GM12891 (cell line): ENCODE measurements at places on chromosomes 7 and 10.

- DNase-seq: no peak
Observed at GRCh38 chr10:86389441-86390193, 23.0 kb upstream of the GRID1 start.

DNA sequence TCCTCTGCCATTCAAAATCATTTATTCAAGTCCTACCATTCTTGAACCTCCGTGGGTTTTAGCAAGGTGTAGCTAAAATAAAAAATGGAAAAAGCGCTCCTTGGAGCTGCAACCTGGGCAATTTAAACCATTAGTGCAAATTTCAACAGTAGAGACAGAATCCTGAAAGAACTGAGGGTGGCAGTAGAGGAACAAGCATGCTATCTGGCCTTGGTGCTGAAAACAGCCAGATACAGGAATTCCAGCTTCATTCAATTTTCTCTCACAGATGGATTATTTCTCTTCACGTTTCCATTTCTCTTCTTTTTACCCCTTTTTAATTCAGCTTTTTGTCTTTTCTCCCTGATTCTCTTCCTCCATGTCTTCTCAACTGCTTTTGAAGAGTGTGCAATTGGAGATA is 77.7 kb downstream of the OTUD1 start:
- DNase-seq: no peak

DNA sequence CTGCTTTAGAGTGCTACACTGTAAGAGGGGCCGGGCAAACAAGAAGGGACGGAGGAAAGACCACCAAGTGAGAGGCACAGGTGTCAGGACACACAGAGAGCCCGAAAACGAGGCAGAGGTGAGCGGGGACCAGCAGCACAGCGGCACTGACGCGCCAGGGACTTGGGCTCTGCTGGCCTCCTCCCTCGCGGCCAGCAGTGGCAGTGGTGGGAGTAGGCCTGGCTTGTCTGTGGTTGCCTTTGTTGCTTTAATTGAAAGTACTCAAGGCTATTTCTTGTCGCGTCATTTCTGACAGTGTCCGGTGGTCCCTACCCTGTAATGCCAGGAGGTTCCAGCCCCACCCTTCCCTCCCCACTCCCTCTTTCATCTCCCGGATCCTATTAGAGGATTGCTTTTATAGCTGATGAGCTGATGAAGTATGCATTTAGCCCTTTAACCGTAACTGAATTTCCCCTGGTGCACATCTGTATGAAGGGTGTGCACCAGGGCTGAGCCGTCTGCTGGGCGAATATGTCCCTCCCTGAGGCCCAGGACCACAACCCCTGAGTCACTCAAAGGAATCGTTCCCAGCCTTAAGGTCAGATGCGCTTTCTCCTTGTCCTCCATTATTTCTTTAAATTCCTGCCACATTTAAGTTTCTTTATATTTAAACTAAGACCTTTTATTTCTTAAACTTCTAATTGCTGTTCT is 39.5 kb upstream of the FAM20C start:
- DNase-seq: no peak

DNA sequence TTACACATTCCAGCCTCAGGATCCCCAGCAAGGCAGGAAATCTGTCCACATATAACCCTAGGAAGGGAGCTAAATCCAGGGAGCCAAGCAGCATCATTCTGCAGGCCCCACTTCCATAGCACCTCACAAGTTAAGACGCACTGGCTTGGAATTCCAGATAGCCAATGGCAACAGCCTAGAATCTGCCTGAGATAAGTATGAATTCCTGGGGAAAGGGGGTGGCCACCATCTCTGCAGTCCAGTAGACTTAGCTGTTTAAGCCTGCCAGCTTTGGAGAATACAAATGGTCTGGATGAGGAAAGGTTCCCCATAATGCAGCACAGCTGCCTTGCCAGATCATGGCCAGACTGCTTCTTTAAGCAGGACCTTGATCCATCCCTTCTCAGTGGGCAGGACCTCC is 179.4 kb upstream of the PRSS1 start:
- no peak for DNase-seq

GRCh38 chr10:14349081-14349480 is 18.4 kb upstream of the FRMD4A start:
- no peak for DNase-seq

- no peak for DNase-seq
Observed at GRCh38 chr7:49822856-49823255, 49.4 kb downstream of the VWC2 start.

DNA sequence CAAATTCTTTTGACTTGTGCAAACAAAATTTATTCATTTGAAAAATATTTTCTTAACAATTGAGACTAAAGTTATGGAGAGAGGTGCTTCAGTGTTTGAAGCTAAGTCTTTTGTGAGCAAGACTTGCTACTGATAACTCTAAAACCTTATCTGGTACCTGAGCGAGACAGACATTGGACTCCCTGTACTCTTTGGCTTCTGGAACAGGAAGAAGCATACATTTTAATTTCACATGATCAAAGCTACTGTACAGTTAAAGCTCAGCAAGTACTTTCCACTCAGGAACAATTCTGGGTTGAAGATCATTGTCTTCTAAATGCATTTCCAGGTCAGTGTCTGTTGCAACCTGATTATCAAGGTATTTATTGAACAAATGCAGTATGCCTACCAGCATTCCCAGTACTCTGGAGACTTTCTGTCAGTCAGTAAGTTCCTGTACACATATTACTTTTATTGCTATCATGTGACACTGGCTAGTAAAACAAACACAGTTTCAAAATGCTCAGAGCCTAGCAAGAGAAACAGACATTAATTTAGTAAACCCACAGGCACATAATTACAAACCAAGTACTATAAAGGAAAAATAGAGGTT is 42.4 kb downstream of the CABCOCO1 start:
- no peak for DNase-seq

DNA sequence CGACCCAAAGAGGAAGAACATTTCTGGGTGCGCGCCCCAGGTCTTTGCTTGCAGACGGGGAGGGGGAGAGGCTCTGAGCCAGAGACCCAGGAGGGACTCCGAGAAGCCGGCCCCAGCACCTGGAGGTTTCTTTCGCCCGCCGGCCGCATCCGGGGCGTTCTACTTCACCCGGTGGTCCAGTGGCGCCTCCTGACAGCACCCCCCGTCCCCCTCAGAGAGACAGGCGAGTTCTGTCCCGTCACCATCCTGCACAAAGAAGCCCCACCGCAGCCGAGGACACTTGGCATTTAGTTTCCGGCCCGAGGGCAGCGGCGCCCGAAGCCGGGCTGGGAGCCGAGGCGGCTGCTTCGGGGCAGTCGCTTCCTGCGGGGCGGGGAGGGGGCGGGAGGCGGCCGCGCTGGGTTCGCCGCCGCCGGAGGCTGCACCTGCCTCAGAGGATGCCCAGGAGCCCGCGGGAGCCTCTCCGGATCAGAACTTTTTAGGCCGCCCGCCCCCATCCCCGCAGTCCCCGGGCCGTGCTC is at the start of gene TMEM178B:
Gene TMEM178B (plus strand): TSS at position 424 of the 521 bp plus-strand sequence.
- peak; percentile 17 for DNase-seq

- no peak for DNase-seq
Observed at GRCh38 chr7:30646154-30646553, 36.1 kb downstream of the CRHR2 start.

GRCh38 chr10:122163174-122164022 is 107.7 kb upstream of the BTBD16 start:
- no peak for DNase-seq

DNA sequence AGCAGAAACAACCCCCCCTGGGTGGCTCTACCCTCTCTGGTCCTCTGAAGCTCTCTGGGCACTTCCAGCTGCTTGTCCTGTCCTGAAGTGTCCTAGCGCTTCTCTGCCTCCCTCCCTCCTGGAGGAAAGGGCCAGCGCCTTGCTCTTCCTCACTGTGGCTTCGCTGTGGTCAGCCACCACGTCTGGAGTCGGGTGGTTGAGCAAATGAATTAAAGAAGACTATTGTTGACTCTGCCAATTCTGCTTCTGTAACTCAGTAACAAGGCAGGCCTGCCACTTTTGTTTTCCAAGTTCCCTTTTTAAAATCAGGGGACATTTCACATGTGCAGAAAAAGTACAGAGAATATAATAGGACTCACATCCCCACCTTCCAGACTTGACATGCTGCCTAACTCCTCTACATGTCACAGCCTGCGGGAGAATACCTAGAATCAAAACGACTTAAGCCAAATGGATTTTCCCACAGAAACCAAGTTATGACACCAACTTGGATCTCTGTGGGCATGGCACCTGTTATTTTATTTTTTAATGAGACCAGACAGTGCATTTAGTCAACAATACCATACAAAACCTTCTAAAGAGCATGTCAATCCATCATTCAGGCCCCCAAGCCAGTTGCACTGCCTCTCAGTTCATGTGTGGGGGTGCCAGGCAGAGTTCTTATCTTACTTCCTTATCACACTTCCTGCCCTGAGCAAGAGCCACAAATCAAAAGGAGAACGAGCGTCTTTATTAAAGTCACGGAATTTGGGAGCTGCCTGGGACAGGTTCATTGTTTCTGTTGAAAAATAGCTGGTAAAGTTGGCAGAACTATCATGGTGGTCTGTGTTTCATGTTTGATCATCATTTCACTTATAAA is 6.8 kb downstream of the FFAR4 start:
- DNase-seq: no peak

DNA sequence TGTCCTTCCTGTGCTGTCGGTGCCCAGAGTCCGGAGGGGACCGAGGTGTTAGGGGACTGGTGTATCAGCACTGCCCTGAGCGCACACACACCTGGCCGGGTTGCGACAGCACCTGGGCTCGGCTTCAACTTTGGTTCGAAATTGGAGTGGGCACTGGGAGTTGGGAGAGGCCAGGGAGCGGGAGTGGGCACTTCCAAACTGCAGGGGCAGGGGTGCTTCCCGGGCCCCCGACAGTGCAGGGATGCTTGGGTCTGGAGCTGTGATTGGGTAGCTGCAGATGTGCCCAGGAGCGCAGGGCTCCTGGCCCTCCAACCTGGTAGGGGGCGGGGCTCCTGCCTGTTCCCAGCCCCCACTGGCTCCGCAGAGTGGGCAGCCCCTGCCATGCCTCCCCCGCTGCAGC is 7.7 kb downstream of the BBS9 start:
- no peak for DNase-seq

DNA sequence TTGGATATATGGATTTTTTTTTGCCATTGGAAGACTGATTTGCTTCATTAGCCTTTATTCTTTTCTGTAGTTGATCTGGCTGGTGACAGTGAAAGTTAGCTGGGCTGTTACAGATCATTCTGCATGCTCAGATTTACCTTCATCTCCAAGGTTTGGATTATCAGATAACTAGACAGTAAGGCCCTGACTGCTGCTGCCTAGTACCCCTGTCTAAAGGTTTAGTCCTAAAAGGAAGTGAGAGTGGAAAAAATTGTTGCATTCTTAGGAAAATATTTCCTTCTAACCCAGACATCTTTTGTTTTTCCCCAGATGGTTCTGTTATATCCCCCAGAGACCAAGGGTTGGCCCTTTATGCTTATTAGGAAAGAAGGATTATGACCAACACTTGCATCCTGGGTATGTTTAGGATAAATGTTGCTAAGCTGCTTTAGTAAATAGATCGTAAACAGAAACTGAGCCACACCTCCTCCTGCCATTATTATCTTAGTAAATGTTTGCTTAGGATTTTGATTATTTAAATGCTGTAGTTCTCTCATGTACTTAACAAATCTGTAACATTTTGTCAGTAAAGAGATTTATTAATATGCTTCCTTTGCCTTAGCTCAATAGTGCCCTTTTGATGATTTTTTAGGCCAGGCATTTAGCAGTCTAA is 44.4 kb downstream of the MCU start:
- no peak for DNase-seq

- DNase-seq: no peak
Observed at GRCh38 chr10:3465406-3465891, 292.9 kb upstream of the PITRM1 start.

- no peak for DNase-seq
Observed at GRCh38 chr7:143043391-143043790, 8.8 kb upstream of the OR6V1 start.
